ENCODE measurements at places on chromosomes 7 and 10. TPM values are rescaled to one million over a fixed set of nuclear protein-coding genes. Genes with fewer than 3 reads are reported as not detected.

GRCh38 chr7:17129218-17129617 lies 169.2 kb upstream of the AHR start:
- DNase-seq = no peak

DNA sequence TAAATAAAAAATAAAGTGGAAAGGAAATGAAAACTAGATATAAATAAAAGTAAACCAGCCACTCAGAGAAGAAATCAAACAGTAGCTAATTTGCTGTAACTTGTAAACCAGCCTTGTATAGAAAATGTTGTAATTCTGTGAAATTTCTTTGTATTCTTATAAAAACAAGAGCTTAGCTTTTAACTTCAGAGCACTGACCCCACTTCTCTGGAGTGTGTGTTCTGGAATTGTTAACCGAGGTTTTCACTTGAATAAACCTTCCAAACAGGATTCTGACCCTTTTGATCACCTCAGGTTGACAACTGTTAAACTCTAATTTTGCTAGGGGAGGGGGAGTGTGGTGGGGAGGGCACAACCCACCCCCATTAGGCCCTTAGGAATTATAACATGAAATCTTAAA lies 151.9 kb upstream of the TRIM24 start:
- DNase-seq = no peak

DNA sequence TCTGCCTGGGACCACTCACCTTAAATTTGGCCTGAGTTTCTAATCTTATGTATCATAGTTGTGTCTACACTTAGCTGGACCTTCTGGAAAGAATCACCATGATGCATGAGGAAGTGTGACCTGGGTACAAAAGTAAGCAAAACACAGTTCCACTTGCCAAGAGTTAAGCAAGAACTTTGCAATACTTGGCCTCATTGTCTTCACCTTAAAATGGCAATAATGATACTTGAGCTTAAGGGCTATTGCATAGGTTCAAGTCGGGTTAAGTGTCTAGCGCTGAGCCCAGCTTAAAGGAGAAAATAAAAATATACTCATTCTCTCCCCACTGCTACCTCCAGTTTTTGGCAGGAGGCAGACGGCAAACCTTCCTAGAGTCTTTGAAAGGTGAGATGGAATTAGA lies 133.9 kb upstream of the BMPER start:
- DNase-seq = no peak

DNA sequence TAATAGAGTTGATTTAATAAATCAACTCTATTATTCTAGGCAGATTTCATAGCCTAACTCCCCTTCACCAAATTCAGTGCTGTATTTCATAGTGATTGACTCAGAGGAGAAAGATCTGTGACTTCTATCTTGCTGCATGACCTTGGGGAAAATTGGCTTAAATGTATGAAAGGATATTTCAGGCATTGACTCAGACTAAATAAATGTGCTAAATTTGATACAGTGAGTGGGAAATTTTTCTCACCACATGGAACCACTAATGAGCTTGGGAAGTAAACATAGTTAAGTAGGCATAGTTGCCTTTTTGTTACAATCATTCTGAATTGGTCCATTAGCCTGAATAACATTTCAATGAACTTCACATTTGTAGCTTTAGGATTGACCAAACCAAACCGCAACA lies 89.0 kb upstream of the PRPS1L1 start:
- no peak for DNase-seq

DNA sequence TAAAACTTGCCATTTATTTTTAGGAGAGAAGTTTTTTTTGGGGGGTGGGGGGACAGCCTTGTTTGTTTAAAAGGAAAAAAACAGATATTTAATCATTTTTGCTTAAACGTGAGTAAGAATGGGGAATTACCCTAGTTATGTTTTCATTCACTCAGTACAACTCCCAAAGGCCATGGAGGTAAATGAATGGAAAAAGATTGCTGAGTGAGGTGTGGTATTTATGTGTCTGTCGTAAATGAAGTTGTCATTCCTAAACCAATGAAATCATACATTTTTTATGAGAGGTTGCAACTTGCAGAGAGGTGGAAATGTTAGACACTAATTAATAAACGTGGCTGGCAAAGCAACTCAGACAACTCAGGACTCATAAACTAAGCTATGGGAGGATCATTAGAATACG lies 218.1 kb downstream of the CELF2 start:
- no peak for DNase-seq

DNA sequence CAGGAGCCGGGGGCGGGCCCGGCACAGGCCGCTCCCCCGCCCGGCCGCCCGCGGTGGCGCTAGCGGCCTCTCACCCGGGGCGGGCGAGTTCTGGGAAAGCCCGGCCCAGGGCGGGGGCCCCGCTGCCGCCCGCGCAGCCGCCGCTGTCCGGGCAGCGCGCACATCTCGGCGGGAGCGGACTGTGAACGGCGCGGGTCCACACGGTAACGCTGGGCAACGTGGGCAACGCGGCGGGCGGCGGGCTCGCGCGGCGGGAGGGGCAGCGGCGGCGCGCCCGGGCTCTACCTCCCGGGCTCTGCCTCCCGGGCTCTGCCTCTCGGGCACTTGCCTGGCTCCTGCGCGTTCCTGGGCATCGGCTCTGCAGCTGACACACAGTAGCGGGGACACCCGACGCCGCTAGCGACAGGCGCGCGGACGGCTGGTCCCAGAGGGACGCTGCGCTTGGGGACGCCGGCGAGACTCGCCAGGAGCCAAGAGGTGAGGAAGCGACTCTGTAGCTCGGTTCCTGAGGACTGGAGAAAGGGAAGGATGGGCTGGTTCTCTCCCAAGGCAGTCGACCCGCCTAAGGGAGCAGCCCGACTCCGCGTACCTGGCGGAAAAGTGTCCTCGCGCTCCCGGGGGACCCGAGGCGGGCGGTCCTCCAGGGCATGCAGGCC lies at the start of gene PLCE1:
TSS of gene PLCE1 (plus strand) at position 150 of the 656 bp plus-strand sequence. CDS start 37,116 bp downstream, outside the sequence.
- DNase-seq = peak; percentile 81

- no peak for DNase-seq
Measured at GRCh38 chr10:122380703-122381102, 6.2 kb downstream of the PLEKHA1 start.

- no peak for DNase-seq
Measured at GRCh38 chr10:29612657-29613056, 22.1 kb downstream of the SVIL start.

The RNF32 gene
- 1.6 TPM for polyA plus RNA-seq
